ENCODE measurements at places on chromosomes 1 and 21.

GRCh38 chr1:209583408-209583807 lies at the start of gene CAMK1G:
Gene CAMK1G (plus strand): TSS chr1:209583714. CDS start chr1:209594984, 11,270 bp downstream.
- no peak for DNase-seq

- no peak for DNase-seq
Measured at GRCh38 chr1:176896216-176896615, 268.3 kb downstream of the ASTN1 start.

- no peak for DNase-seq
Measured at GRCh38 chr1:230682274-230682673, 31.6 kb downstream of the AGT start.

GRCh38 chr1:219189021-219189824 lies 15.5 kb downstream of the LYPLAL1 start:
- DNase-seq = no peak

GRCh38 chr21:15134701-15135470 lies 70.1 kb upstream of the NRIP1 start:
- no peak for DNase-seq

- no peak for DNase-seq
Measured at GRCh38 chr1:188904201-188904600, 1573.5 kb downstream of the BRINP3 start.

DNA sequence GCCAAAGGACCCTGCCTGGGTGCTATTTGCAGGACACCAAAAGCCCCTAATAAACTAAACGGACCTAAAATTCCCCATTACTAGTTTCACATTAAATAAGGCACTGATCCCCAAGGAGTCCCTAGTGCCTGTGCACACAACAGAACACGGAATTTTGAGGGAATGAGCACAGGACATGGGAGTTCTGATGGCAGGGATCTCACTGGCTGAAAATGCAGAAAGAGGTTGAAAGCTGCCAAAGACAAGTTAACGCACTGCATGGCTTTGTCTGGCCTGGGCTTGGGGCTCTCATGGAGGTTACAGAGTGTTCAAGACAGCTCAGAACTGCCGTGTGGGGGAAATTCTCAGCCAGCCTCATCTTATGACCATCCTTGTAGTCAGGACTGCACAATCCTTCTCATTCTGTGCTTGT lies 15.6 kb upstream of the ATP1B1 start:
- DNase-seq = no peak

DNA sequence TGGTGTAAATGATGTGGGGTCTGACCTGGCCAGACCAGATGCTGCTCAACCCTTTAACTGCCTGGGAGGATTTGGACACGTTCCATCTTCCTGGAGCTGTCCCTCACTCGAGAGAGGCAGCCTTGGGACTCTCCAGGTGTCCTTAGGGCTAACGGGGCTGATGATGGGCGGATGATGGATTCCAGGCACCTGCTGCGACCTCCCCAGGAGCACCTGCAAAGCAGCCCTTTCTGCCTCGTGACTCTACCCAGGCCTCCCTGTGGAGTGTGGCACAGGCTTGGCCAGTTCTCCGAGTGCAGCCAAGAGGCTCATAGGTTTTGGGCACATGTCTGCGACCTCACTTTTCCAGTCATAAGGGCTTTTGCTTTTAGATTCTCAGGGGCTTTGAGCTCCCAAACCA lies 12.3 kb upstream of the TRIM17 start:
- DNase-seq = no peak

GRCh38 chr1:235763962-235764361 lies 102.7 kb downstream of the LYST start:
- no peak for DNase-seq

GRCh38 chr1:182789138-182790076 lies at the start of gene NPL:
Gene NPL (plus strand): TSS chr1:182789773. CDS start chr1:182794372, 4,599 bp downstream.
- peak; percentile 64 for DNase-seq

DNA sequence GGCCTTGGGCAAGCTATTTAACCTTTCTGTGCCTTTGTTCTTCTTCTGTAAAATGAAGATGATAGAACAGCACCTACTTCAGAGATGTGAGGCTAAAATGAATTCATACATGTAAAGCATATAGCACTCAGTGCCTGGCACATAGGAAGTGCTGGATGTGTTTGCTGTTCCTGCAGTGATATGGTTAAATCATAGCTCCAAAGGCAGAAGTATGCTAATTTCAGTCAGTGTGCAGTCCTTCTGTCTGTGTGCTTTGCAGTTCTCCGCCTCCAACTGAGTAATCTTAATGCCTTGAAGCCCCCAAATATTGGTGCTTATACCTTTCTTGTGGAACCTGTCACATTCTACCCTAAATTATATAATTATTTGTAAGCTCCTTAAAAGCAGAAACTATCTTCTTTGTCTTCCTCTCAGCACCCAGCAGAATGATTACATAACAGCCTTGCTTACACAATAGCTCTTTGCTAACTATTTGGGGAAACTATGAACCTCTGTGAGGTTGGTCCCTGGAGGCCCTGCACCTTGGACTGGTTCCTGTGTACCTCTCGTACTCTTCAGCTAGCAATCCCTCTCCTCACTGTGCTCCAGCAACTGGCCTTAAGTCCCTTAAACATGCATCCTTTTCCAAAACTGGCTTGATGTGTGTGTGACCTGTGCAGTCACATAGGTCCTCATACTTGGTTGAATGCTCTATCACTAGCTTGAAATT lies 57.0 kb upstream of the CACYBP start:
- DNase-seq = no peak

DNA sequence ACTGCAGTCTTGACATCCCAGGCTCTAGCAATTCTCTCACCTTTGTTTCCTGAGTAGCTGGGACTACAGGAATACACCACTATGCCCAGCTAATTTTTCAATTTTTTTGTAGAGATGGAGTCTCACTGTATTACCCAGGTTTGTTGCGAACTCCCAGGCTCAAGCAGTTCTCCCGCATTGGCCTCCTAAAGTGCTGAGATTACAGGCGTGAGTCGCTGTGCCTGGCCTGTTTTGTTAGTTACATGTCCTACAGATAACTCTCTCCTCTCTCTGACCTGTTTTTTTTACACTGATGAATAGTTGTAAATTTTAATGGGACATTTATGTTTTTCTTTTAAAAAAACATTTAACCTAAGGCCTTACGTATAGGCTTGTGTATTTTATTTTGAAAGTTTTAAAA lies 19.8 kb downstream of the PTBP2 start:
- DNase-seq = no peak

- DNase-seq = no peak
Measured at GRCh38 chr1:177817937-177818875, 151.7 kb downstream of the SEC16B start.

DNA sequence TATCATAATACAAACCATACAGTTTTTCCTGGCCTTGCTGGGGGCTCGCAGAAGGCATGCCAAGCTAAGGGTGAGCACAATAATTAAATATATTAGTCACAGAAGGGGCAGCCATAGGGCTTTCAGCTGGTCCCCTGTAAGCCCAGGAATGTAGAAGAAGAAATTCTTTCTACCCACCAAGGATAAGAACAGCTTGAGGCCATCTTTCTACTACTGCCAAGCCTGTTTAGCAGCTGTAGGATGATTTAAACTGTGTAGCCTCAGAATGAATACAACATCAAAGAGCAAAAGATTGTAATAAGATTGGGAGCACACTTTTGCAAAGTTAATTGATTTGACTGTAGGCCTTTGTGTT lies 171.5 kb downstream of the LRRC7 start:
- no peak for DNase-seq

DNA sequence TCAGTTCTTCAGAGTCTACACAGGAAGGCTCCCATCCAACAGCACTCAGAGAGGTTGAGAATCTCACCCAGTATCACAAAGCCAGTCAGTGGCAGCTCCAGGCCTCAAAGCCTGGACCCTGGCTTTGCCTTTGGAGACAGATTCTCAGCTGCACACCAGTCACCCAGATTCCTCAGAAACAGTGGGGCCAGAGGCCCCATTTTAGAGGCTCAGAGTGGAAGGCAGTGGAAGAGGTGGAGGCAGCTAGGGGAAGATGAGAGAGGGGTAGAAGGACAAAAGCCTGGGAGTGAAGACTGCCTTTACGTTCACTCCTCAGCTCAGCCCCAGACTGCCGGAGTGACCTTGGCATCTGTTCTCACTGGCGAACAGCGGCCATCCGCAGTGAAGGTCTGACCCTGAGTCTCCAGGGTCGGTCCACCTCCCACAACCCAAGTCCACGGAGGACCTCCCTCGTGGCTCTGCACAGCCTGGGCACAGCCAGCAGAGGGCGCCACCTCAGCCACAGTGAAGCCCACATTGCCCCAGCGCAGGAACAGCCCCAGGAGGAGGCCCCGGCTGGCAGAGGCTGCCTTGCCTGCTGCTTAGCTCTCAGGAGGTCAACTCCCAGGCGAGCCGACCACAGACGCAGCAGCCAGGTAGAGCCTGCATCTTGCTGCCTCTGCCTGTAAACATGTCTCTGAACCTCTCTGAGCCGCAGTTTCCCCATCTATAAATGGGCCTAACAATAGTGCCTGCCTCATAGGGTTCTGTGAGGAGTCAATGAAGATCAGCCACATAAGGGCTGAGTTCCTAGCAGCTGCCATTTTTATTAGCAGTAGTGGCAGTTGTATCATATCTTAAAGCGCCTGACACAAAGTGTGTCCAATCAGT lies 5.9 kb upstream of the FNDC5 start:
- no peak for DNase-seq

DNA sequence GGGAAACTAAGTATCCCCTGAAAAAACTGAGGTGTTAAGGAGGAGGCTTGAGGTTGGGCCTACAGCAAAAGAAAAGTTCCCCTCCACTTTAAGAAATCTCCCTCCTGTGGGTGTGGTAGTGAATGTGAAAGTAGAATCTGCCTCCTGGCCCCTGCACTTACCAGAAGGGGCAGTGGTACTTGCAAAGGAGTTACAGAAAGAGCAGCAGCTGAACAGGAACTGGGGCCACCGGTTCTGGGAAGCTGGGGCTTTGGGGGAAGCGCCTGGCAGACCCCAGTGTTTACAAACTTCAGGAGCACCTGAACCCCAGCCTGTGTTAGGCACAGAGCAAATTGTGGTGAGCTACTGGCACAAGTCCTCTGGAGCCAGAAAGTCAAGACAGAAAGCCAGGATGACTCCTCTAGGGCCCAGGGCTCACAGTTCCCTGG lies 250.2 kb upstream of the FGGY start:
- DNase-seq = no peak

- no peak for DNase-seq
Measured at GRCh38 chr1:38297842-38298241, 251.2 kb upstream of the POU3F1 start.

DNA sequence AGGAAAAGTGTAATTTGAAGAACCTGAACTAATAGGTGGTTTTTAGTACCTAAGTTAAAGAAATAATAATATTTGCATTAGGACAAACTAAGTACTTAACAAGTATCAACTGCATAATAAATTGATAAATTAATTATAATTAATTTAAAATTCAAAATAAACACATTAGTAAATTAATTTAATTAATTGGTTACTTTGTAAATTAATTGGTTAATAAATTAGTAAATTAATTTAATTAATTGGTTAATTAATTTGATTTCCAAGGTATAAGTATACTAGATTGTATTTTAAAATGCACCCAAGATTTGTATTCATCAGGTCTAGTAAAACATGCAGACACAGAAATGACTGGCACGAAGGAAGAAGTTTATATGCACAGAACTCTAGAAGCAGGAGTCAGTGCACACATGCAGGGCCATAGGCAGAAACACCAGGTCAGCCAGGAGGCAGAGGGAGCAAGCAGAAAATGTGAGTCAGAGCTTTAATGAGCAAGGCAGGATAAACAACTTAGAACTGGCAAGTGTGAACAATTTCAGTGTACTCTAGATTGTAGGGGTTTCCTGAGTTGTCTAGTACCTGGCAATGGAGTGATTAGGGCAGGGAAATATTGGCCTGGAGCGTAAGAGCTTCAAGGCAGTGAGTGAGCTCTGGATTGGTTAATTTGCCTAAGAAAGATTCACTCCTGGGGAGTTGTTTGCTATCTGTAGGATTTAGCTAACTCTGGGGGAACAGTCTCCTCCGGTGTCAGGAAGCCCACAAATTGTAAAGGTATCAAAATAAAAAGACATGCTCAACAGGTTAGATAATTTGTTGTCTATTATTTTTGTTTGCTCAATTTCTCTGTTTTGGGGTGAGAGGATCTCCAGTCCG lies 665.7 kb downstream of the MRPL39 start:
- DNase-seq = no peak

DNA sequence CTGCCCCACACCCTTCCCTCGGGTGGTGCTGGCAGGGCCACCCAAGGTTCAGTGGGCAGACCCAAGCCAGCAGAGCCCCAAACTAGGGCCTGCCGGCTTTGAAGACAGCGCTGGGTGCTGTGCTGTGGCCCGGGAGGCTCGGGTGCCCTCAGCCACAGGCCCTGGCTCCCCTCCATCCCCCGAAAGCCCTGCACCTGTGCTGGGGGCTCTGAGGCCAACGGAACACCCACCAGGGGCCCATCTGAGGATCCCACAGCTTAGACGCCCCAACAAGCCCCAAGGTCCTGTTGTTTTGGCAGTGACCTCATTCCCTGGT lies 8.6 kb downstream of the ITGB2 start:
- DNase-seq = no peak

DNA sequence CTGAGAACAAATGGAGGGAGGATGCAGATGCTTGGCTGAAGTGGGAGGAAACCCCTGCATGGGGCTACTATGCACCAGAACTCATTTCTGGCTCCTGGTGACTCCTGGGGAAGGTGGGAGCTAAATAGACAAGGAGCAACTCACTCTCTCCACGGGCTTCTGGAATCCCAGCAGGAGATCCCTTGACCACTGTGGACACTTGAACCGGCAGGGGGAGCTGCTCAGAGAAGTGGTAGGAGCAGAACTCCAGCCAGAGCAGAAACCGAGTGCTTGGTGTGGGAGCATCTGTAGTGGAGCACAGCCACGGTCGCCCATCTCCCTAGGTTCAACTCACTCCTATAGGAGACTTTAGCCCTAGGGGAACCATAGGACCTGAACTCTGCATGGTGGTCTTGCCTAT lies 205.6 kb upstream of the GJB5 start:
- DNase-seq = no peak

GRCh38 chr1:150572918-150573647 lies 6.3 kb downstream of the MCL1 start:
- DNase-seq = no peak

DNA sequence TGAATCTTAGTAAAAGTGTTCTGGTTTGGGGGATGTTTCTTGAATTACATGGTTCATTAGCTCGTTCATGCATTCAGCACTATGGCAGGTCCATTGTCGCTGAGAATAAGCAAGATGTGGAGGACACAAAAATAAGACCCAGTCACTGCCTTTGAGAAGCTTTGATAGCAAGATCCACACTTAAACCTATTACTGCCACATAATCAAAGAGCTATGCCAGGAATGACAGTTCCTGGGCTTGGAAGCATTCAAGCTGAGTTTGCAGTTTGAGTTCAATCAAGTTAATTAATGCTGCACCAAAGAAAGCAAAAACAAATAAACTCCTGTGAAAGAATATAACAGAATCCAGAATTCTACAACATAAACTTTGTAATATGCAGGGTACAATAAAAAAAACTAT lies 131.8 kb downstream of the MIS18A start:
- no peak for DNase-seq

GRCh38 chr1:208036918-208037766 lies 126.2 kb upstream of the CD34 start:
- no peak for DNase-seq

DNA sequence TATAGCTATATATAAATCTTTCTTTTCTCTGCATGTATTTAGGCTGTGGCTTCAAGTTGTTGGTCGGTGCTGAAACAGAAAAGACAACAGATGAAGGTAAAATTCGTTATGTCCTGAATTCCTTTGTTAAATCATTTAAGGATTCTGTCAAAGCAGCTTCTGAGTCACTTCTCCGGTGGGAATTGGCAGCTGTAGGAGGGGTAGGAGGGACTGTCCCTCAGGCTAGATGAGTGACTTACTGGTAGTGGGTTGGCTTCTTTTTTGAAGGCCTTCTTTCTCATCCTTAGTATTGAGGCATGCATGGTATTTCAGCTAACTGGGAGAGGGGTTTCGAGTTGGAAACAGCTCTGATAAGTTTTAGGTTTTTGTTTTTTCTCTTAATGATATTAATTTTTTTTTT lies 22.1 kb upstream of the NEXN start:
- no peak for DNase-seq
